SJSA1 (cell line): ENCODE measurements at places on chromosomes 16 and 17.

GRCh38 chr16:68499006-68499405 lies 40.1 kb upstream of the ZFP90 start:
- no peak for DNase-seq

DNA sequence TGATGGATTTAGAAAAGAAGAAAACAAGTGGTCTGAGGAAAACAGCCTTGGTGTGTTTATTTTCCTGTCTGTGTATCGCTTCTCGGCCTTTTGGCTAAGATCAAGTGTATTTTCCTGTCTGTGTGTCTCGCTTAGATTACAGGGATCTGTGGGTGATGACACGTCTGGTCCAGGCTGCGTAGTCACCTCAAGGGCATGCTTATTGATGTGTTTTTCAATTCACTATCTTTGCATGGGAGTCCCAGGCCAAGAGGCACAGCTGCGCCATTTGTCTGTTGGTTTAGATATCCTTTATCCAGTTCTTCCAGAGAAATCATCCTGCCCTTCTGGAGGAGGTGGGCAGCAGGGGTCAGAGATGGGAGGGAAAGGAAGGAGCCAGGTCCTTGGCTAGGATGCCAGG lies 47.1 kb upstream of the STH start:
- no peak for DNase-seq

- DNase-seq = no peak
Observed at GRCh38 chr17:77375917-77376651, 235.3 kb downstream of the SEC14L1 start.

DNA sequence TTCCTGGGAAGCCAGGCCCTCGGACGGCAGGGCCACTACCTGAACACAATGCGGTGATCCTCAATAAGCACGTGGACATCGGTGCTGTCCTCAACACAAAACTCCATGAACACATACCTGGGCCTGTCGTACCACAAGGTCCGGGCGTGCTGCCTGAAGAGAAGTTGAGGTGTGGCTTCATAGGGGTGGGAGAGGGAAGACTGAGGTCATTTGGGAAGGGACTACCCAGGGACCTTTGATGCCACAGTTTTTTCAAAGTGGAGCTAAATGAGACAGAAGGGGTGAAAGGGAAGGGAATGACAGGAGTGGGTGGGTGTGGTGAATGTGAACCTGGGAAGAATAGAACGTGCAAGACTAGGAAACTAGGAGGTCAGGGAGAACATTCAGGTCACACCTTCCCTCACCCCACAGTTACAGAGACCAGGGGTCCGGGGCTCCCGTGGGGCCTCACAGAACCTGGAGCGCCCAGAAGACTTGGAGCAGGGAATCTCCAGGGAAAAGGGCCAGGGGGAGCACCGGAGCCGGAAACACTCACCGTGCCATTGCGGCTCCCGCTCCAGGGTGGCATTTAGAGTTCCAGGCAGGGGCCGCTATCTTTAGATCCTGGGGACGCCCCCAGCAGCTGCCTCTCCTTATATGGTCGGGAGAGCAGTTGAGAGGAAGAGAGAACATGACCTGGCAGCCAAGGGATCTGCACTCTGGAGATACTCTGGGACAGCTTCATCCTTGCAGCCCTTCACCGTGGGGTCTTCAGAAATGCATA lies at the start of gene PTGES3L:
Gene PTGES3L (minus strand): TSS at position 570 of the 763 bp plus-strand sequence. CDS start 27 bp downstream, at position 543.
- DNase-seq = no peak

DNA sequence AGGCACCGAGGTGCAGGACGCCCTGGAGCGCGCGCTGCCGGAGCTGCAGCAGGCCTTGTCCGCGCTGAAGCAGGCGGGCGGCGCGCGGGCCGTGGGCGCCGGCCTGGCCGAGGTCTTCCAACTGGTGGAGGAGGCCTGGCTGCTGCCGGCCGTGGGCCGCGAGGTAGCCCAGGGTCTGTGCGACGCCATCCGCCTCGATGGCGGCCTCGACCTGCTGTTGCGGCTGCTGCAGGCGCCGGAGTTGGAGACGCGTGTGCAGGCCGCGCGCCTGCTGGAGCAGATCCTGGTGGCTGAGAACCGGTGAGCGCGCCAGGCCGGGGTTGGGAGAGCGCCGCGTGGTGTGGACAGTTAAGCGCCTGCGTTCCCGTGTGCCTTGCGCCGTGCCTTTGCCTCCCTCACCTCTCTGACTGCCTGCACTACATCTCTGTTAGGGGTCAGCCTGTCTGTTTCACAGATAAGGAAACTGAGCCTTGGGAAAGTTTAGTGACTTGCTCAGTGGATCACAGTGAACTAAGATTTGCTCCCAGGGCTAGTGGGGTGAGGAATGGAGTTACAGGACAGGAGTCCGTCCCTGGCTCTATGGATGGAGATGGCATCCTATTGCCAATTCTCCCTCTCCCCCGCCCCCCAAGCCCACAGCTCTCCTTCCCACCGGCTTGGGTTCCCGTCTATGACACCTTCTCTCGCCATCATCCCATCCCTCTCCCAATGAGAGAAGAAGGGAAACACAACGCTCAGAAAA lies 880 bp downstream of the SARM1 start:
- peak; percentile 52 for DNase-seq

- DNase-seq = no peak
Observed at GRCh38 chr16:14131774-14132695, 60.9 kb downstream of the MRTFB start.

GRCh38 chr17:58534901-58535421 lies 20.5 kb upstream of the MTMR4 start:
- no peak for DNase-seq

GRCh38 chr17:59401725-59402124 lies 70.3 kb downstream of the YPEL2 start:
- DNase-seq = no peak

GRCh38 chr17:78675836-78676235 lies 98.6 kb upstream of the DNAH17 start:
- no peak for DNase-seq

- peak; percentile 80 for DNase-seq
Observed at GRCh38 chr17:57541472-57542394, 203.4 kb downstream of the CCDC182 start.

- DNase-seq = no peak
Observed at GRCh38 chr17:81438007-81438659, 42.9 kb downstream of the BAHCC1 start.

- DNase-seq = no peak
Observed at GRCh38 chr17:50290933-50291332, 16.7 kb downstream of the TMEM92 start.
